CD4-positive, alpha-beta T cell treated with Interleukin-4 for 4 hours (primary cell): ENCODE measurements at places on chromosomes 2 and 18.

GRCh38 chr2:207898354-207898695, 127.0 kb downstream of the PLEKHM3 start:
- DNase-seq, result no peak

DNA sequence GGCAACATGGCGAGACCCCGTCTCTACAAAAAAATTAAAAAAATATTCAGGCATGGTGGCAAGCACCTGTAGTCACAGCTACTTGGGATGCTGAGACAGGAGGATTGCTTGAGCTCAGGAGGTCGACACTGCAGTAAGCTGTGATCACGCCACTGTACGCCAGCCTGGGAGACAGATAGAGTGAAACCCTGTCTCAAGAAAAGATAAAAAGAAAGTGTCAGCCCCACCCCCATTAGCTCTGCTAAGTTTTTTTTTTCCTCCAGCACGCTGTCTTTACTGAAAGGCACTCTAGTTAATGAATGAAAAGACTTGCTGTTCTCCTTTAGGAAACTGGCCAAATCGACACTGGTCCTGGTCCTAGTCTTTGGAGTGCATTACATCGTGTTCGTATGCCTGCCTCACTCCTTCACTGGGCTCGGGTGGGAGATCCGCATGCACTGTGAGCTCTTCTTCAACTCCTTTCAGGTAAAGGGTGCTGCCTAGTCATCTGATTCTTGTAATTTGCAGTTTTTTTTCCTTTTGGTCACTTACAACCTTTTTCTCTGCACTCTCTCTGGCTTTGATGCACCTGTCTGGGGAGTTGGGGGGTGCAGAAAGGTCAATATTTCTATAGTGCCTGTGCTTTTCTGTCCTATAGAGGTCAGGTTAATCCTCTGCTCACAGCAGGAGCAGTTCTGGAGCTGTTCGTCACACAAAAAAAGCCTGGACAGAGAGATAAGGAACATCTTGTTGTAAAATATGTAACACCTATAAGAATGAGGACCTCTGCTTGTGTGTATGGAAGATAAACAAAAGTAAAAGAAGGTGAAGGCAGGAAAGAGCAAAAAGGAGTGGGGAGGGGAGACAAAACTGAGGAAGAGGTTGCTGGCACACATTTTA, 82.3 kb downstream of the PTH2R start:
- DNase-seq, result no peak

DNA sequence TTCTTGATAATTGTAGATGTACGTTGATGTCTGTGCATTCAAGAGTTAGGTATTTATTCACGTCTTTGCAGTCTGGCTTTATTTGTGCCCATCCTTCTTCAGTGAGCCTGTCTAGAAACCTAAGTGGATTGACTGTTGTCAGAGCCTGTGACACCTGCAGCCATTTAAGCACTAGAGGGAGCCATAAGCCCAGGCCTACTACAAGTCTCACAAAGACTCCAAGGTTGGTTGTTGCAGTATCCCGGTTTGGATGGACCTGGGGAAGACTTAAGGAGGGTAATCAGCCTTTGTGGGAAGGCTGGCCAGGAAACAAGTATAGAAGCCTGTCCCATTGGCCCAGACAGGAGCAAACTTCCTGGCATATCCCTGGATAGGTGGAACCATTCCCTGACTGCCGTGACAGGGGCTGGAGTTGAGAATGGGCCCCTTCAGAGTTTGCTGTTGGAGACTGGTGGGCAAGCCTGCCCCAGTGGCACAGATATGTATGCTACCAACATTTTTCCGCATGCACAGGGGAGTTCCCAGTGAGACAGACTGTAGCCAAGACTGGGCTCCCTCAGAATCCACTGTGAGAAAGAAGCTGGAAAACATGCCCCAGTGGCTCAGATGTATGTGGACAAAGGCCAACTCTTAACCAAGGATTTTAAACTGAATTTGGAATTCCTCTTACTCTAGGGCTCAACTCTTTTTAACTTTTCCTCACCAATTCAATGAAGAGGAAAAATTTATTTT, 9.3 kb upstream of the LRRC30 start:
- DNase-seq, result no peak

- no peak for DNase-seq
Observed at GRCh38 chr2:145702305-145702704, 1182.4 kb upstream of the ZEB2 start.

- no peak for DNase-seq
Observed at GRCh38 chr2:19810637-19811036, 91.1 kb downstream of the TTC32 start.

GRCh38 chr2:143936848-143937722, 582.8 kb downstream of the ZEB2 start:
- no peak for DNase-seq

GRCh38 chr2:19775838-19776237, 125.9 kb downstream of the TTC32 start:
- no peak for DNase-seq

DNA sequence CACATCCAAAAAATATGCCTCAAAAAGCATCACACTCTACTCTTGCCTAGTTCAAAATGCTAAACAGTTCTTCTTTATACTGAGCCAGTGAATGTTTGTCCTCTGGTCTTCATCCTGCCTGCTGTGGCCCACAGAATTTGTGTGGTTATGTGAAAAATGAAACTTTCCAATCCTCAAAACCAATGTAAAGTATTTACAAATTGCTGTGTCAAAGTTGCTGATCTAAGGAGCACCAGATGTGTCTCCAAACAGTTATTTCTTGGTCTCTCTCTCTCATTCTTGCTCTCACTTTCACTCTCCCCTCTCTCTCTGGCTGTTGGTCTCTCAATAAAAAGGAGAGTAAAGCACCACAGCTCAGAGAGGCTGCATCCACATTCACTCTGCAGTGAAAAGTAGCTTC, 23.0 kb downstream of the EPHA4 start:
- no peak for DNase-seq

- DNase-seq, result no peak
Observed at GRCh38 chr2:217551252-217551899, 451.4 kb downstream of the TNS1 start.

DNA sequence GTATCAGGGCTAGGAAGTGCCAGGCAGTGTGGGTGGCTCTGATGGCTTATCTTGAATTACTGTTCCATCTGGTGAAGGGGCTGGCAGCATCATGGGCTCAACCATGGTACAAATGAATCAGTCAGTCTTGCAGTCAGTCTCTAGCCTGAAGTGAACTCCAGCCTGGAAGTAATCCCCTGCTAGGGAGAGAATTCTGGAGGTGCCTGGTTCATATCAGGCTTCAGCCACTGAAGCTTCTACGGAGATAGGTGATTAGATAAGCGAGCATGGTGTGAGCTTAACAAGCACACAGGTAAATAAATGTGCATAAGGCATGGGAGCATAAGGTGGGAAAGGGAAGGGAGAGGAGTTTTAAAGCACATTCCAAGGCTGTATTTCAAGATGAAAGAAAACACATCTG, 541.7 kb downstream of the MBD2 start:
- DNase-seq, result no peak

DNA sequence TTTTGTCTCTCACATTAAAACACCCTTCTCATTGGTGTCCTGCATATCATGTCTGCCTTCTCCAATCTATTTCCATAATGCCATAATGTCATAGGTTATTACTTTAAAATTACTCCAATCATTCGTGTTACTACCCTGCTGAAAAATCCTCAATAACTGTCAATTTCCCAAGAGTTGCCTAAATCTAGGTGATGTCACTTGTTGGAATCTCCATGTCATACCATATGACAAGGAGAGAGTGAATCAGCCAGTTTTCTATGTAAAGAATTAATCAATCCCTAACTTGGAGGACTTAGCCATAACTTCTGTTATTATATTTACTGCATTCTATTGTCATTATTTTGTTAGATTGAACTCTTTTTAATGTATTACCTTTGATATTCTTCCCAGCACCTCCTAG, 62.5 kb downstream of the PHLPP1 start:
- no peak for DNase-seq

DNA sequence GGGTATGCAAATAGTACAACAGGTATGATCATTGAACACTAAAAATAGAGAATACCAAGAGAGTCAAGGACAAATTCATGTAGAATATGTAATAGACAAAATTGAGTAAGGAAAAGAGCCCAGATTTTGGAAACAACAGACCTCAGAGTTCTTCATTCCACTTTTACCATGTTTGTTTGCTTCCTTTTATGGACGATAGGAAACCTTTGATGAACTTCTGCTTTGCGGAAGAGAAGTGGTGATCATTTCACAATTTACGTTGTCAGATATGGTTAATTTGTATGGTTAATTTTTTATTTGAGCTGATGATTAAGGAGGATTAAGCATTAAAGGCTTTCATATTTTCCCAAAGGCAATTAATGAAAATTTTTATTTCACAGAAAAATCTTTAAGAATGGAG, 16.3 kb downstream of the MARCHF7 start:
- no peak for DNase-seq

DNA sequence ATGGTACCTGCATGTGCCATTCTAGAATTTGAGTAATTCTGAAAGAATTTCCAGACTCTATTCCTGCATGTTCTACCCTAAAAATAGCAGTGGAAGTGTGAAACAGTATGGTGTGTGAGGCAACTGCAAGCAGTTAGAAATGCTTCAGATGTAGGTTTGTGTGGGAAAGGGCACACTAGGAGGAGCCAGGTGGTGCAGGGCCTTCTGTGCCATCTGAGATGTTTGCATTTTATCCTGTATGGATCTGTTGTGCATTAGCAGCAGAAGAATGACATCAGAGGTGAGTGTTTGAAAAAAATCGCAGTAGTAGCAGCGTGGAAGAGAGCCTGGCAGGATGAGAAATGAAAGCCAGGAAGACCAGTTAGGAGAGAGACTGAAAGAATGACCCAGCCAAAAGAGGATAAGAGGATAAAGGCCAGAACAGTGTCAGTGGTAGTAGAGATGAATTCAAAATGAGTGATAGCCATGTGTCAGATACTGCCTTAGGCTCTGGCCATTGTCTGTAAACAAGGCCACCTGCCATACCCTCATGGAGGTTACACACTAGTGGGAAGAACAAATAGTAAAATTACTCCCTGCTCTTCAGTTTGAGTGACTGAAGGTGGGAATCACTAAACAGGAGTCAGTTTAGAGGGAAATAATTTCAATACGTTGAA, 142.2 kb downstream of the PKP4 start:
- no peak for DNase-seq

DNA sequence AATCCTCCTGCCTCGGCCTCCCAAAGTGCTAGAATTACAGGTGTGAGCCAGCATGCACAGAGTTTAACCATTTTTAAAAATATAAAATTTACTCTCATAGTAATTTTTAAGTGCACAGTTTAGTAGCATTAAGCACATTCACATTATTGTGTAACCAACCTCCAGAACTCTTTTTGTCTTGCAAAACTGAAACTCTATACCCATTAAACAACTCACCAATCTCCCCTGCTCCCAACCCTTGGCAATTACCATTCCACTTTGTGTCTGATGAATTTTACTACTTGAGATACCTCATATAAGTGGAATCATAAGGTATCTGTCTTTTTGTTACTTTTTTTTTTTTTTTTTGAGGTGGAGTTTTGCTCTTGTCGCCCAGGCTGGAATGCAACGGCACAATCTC, 112.5 kb downstream of the BMPR2 start:
- DNase-seq, result no peak

GRCh38 chr2:207285473-207285815, 119.7 kb upstream of the KLF7 start:
- no peak for DNase-seq

- no peak for DNase-seq
Observed at GRCh38 chr2:52135235-52135634, 1103.3 kb upstream of the NRXN1 start.

DNA sequence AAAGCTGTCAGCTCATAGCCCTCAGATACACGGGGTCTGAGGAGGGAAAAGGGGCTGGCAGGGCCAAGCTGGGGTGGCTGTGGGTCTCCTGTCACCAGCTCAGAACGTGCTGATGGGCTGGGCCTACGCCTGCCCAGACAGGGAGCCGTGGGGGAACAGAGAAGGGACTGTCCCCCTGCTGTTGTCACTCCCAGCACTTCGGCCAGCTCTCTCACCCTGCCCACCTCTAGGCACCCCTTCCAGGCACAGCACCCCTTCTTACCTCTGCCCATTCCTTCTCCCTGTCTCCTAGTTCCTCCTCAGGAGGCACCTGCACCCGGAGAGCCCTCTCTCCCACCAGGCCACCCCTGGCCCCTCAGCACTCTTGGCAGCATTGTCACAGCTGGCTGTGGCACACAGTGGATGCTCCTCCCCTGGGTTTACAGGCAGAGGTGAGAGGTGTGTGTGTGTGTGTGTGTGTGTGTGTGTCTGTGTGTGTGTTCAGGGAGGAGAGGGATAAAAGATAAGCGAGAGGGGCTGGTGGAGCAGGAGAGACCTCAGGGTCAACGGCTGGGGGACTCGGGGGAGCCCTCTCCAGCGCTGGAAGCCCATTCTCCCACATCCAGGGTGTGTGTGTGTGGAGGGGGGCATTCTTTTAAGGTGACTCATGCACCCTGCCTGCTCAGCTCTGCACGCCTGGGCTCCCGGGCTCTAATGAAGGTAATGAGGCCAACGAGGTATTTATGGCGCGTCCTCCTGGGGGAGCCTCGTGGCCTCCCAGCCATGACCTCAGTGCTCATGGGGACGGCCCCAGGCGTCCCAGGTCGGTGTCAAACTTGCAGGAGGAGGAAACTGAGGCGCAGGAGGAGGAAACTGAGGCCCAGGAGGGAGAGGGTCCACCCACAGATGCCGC, 66.1 kb upstream of the SMAD7 start:
- no peak for DNase-seq

DNA sequence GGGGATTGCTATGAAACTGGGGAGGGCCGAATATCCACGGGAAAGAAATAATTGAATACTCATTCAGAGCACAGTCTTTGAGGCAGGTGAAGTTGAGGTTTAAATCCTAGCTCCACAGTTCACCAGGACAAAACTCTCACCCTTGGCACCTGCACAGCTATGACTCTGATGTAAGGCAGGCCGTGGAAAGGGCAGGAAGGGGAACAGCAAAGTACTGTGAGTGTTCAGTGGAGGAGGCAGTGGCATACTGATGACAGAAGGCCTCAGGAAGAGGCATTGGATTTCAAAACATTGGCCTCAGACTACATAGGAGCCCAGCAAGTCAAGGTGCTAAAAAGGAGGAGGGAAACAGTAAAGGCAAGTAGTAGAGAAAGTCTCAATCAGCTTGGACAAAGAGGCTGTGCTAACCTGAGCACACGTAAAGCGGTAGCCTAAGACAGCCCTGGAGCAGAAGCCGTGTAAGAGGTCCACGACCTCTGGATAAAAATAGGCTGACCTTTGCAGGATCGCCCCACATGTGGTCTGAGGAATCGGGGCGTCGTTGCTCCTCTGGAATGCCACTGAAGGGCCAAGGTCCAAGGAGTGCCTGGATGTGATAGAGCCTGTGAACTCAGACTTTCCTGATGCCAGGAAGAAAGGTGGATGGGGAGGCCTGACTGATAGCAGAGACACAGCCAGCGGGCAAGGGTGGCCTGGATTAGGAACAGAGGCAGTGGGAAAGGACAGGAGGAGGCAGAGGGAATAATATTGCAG, 243.6 kb downstream of the PID1 start:
- no peak for DNase-seq

DNA sequence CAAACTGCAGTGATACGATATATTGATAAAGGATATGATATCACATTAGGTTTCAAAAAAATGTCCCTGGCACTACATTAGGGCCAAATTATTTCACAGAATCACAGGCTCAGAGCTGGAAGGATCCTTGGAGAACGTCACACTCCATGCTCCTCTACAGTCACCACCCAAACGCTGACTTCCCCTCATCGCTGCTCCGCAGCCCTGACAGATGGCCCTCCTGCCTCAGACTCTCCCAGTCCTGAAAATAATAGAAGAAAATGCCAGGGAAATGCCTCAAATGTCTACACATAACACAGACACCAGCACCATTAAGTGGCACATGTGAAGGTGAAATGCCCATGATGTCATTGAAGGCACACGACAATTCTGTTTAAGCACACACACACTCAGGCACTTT, 72.0 kb downstream of the ZNF521 start:
- DNase-seq, result no peak
